Stimulated activated CD8-positive, alpha-beta memory T cell treated with anti-CD3 and anti-CD28 coated beads, Interleukin-7, amount 100 ng/mL, for 1 hour (primary cell): ENCODE measurements at places on chromosomes 7 and 10.
A peak's percentile ranks its signal among the peaks of the same experiment; 100 is the strongest.

GRCh38 chr7:150420987-150421674, 29.3 kb upstream of the GIMAP8 start:
- peak; percentile 75 for DNase-seq

DNA sequence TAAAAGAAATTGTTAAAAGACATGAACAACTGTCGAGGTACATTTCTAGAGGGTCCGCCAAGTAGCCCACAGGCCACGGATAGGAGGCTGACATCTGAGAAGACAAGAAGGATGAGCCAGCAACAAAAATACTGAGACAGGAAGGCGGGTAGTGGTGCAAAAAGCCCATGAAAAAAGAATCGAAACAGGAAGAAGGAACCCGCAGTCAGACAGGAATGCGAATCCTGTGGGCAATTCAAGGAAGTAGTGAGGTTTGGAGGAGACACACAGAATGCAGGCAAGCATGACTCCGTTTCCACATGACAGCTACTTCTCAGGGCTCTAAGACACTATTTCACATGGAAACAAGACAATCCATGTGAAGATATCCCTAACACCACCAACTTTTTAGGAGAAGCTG, 125.2 kb downstream of the DOCK4 start:
- no peak for DNase-seq

GRCh38 chr10:91557651-91558111, 75.2 kb downstream of the PPP1R3C start:
- DNase-seq: no peak

DNA sequence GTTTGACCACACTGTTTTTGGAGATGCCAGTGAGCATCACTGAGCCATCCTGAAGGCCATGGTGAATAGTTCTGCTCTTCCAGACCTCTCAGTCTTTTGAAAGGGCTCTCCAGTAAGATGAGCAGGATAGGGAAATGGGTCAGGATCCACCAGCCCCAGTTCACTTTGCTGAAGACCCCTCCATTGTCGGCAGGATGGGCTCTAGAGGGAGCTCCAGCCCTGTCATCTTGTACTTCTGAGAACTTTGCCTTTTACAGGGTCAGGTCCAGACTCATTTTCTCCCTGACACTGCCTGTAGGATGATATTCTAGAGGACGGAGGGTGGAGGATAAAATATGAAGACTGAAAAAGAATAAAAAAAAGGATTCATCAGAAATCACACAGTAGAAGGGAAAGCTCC, 13.1 kb downstream of the LHFPL3 start:
- DNase-seq: no peak

- no peak for DNase-seq
Observed at GRCh38 chr7:155799514-155799913, 12.7 kb downstream of the SHH start.

- no peak for DNase-seq
Observed at GRCh38 chr7:45588466-45588865, 14.3 kb downstream of the ADCY1 start.

- DNase-seq: no peak
Observed at GRCh38 chr7:123888192-123888591, 36.8 kb upstream of the SPAM1 start.

DNA sequence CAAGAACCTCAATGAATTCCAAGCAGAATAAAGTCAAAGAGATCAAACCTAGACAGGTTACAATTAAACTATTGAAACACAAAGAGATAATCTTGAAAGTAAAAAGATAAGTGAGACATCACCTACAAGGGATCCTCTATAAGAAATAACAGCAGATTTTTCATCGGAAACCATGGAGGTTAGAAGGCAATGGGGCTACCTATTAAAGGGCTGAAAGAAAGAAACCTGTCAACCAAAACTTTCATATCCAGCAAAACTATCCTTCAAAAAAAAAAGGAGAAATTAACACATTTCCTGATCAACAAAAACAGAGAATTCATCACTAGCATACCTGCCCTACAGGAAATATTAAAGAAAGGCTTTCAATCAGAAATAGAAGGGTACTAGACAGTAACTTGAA, 244.9 kb downstream of the ARHGAP12 start:
- no peak for DNase-seq

GRCh38 chr7:129769400-129769774, 157.9 kb downstream of the NRF1 start:
- DNase-seq: no peak

GRCh38 chr10:69051303-69051702, 36.6 kb upstream of the SRGN start:
- no peak for DNase-seq

- no peak for DNase-seq
Observed at GRCh38 chr7:11505471-11505985, 326.5 kb downstream of the THSD7A start.

DNA sequence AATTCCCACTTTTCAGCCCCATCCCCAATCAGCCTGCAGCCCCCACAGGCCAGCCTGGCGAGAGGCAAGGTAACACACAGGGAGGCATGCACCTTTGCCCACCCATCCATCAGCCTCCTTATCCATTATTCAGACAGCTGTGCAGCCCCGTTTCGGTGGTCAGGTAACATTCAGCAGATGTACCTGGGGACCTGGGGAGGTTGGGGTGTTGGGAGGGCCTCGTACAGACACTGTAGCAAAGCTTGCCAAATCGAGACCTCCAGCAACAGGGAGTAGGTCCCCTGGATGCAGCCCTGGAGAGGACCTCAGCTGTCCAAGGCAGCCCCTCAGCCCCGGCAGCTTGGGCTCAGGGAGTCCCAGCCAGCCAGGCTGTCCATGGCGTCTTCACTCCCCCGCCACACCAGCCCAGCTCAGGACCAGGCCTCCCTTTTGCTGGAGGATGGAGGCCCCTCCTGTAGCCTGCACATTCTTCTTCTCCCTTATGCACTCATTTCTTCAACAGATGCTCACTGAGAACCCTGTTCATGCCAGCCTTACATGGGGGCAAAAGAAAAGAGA, 8.5 kb upstream of the DRGX start:
- DNase-seq: no peak

DNA sequence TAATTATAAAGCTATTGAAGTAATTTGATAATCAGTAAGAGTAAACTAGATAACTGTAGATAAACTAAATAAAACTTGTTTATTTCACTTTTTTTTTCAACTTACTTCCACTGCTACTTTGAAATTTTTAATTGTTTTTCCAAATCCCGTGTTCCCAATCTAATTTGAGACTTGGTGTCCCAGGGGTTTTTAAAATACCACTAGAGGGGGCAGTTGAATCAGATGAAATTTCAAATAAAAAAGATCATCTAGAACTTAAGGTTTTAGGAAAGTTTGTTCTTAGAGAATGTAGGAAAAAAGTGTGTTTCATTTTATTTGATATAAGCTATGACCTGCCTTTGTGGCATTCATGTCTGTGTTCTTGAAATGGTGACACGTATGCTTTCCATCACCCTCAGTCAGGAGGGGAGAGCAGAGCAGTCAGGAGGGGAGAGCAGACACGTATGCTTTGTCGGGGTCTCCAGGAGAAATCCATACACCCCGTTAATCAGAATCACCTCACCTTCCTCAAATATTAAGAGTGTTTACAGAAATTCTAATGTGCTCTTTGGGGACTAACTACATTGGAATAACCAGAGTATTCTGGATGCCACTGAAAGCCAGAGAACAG, 49.9 kb downstream of the C10orf67 start:
- no peak for DNase-seq

DNA sequence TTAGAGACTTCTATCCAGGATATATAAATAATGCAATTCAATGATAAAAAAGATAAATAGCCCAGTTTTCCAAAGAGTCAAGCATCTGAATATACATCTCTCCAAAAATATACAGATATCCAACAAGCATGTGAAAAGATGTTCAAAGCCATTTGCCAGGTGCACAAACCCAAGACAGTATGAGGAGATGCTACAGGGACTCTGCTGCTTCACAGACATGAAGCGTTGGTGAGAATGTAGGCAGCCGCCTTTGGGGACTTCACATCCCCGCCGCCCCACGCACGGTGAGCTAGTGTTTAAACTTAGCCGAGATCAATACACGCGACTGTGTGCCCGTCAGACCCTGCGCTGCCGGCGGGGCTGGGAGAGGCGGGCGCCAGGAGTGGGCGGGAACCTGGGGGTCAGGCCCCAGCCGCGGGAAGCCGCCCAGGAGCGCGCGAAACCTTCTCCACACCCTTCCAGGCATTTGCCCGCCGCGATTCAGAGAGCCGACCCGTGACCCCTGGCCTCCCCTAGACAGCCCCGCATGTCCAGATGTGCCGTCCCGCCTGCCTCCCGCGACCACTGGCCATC, 927 bp upstream of the ALOX5 start:
- DNase-seq: no peak

- DNase-seq: no peak
Observed at GRCh38 chr10:10514797-10515196, 502.9 kb upstream of the CELF2 start.

GRCh38 chr10:112525200-112525599, 78.2 kb downstream of the VTI1A start:
- no peak for DNase-seq

GRCh38 chr7:69318794-69319193, 279.5 kb upstream of the AUTS2 start:
- no peak for DNase-seq

GRCh38 chr7:9091282-9091681, 657.9 kb downstream of the NXPH1 start:
- DNase-seq: no peak

DNA sequence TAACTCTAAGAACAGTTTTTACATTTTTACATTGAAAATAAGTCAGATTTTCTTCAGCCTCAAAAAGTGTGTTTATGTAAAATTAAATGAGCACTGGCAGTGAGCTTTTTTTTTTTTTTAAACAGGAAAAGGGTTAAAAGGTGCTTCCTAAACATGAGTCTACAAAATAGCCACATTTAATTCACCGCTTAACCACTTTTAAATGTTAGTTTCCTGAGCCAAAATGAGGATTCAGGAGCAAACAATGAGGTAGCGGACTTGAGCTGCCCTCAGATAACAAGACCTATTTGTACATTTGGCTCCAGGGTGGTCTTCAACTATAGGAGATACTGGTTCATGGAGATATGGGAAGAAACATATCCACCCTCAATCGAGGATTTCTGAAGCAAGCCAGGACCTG, 22.8 kb downstream of the AKR1C3 start:
- no peak for DNase-seq

- no peak for DNase-seq
Observed at GRCh38 chr7:100044718-100045117, 4.9 kb upstream of the ZSCAN21 start.

DNA sequence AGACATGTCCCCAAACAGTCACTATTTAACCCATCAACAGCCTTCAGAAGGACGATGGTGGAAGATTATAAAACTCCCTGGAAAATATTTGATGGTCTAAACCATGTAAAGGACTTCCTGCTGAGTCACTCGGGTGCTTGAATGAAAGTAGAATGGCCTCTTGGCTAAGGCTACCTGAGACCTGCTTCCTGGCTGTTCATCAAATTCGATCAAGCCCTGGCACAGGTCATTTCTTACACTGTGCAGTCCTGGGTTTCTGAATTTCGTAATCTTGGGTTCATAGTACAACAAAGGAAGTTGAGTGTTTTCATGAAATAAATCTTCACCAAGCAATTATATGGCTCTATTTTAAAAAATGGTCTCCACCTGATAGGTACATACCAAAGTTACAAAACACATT, 260.3 kb upstream of the RNF32 start:
- DNase-seq: no peak

- no peak for DNase-seq
Observed at GRCh38 chr7:42208572-42208971, 28.4 kb downstream of the GLI3 start.

GRCh38 chr7:158094046-158094445, 493.6 kb downstream of the PTPRN2 start:
- DNase-seq: no peak

GRCh38 chr10:113108194-113108835, 158.3 kb downstream of the TCF7L2 start:
- no peak for DNase-seq

- DNase-seq: no peak
Observed at GRCh38 chr10:100372415-100373297, 25.6 kb downstream of the SCD start.

DNA sequence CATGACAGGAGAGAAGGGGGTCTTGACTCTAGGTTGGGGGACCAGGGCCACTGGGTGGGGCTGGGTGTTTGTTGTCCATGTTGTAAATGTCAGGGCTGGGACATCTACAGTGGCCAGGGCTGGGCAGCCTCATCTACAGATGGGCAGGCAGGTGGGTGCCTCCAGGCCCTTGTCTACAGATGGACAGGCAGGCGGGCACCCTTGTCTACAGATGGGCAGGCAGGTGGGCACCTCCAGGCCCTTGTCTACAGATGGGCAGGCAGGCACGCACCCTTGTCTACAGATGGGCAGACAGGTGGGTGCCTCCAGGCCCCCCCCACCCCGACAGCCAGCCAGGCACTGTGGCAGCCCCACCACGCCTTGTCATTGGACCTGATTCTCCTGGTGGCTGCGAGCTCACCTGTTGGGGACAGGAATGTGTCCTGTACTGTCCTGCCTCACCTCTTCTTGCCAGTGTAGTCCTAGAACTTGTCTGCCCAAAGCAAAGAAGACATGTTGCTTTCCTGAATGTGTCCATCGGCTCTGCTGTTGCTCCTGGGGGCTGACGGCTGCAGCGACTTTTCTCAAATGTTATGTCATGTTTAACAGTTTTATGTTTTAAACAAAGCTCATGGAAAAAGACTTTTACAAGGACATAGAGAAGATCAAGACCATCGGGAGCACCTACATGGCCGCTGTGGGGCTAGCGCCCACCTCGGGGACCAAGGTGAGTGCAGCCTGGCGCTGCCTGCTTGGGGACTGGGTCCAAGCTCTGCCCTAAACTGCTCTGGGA, 129.9 kb downstream of the ADCY1 start:
- DNase-seq: no peak

GRCh38 chr10:70403483-70404035, 386 bp upstream of the EIF4EBP2 start:
- no peak for DNase-seq

DNA sequence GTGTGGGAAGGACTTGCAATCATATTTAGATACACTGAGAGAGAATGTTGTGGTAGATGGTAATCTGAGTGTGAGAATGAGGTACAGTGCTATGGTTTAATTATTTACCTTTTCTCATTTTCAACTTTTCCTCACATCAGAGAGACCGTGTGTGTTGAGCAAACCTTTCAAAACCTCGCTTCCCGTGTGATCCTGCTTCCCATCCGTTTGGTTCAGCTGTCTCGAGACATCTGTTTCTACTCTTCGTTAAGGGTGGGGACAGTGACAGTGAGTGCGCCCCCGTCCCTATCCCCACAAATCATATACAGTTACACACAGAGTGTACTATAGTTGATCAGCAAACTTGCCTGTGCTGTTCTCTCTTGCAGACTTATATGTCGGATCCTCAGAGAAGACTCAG, 33.0 kb upstream of the NOBOX start:
- no peak for DNase-seq

- no peak for DNase-seq
Observed at GRCh38 chr10:49243139-49243538, 54.9 kb upstream of the TMEM273 start.

GRCh38 chr10:59435707-59436106, 73.4 kb upstream of the FAM13C start:
- DNase-seq: no peak

GRCh38 chr7:123849855-123850254, 4.9 kb downstream of the HYAL4 start:
- no peak for DNase-seq
